ENCODE measurements at places on chromosomes 1 and 21. TPM values are rescaled to one million over a fixed set of nuclear protein-coding genes. Genes with fewer than 3 reads are reported as not detected.

Gene INSRR
- not detected for total RNA-seq

Gene NTRK1
- 1.2 TPM for total RNA-seq

Gene NUP210L
- total RNA-seq, result 2.1 TPM

Gene NEXN
- total RNA-seq, result 26.4 TPM

Gene NCMAP
- 10.7 TPM for total RNA-seq

DNA sequence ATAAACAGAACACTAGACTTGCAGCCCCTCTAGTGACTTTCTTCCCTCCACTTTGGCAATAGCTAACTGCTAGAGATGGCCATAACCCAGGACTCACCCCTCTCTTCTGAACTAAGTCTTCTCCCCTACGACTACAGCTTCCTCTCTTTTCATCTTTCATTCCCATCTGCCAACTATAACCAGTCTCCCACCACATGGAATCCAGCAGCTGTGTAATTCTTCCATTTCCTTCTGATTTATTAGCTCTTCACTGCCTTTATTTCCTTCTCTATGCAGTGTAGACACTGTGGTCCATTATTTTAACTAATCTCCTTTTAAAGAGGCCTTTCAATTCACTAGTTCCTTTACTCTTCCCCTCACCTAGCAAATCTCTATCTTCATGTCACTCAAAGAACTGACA is 13.4 kb upstream of the KCNK1 start:
- H3K36me3 ChIP-seq, result no peaks in the 10 kb centered on the region
- no peak for DNase-seq
- H3K27ac ChIP-seq, result no peak overlapping the region
- H3K4me1 ChIP-seq, result no peaks in the 10 kb centered on the region

GRCh38 chr21:45550522-45551210 is 8.4 kb upstream of the SLC19A1 start:
- H3K27ac ChIP-seq, result peak overlapping the region; percentile 82
- DNase-seq, result peak; percentile 67
- H3K27me3 ChIP-seq, result no peaks in the 10 kb centered on the region
- H3K36me3 ChIP-seq, result no peaks in the 10 kb centered on the region
- peaks cover 11% of the 10 kb centered on the region for H3K4me1 ChIP-seq
- peak overlapping the region; percentile 3 for H3K4me3 ChIP-seq

- H3K27me3 ChIP-seq, result no peaks in the 10 kb centered on the region
- no peak for DNase-seq
- H3K27ac ChIP-seq, result no peak overlapping the region
- H3K36me3 ChIP-seq, result no peaks in the 10 kb centered on the region
- H3K4me3 ChIP-seq, result no peak overlapping the region
- no peaks in the 10 kb centered on the region for H3K4me1 ChIP-seq
These were observed 17.7 kb downstream of the NGF start for GRCh38 chr1:115320377-115320776.

GRCh38 chr1:36119456-36119855 is 5.6 kb downstream of the COL8A2 start:
- no peaks in the 10 kb centered on the region for H3K27me3 ChIP-seq
- H3K4me1 ChIP-seq, result peaks cover 12% of the 10 kb centered on the region
- H3K27ac ChIP-seq, result peak overlapping the region; percentile 42

- peaks cover 14% of the 10 kb centered on the region for H3K36me3 ChIP-seq
- H3K27ac ChIP-seq, result no peak overlapping the region
- no peak overlapping the region for H3K4me3 ChIP-seq
- no peak for DNase-seq
These were observed 42.7 kb downstream of the SEC16B start for GRCh38 chr1:177927021-177927596.

- no peak for DNase-seq
- H3K36me3 ChIP-seq, result peaks cover 21% of the 10 kb centered on the region
- no peaks in the 10 kb centered on the region for H3K27me3 ChIP-seq
- H3K27ac ChIP-seq, result no peak overlapping the region
- H3K4me3 ChIP-seq, result no peak overlapping the region
- peaks cover 20% of the 10 kb centered on the region for H3K4me1 ChIP-seq
These were observed 16.4 kb upstream of the RASSF5 start for GRCh38 chr1:206490771-206491405.

GRCh38 chr21:42276526-42277154 is 38.6 kb downstream of the TFF3 start:
- no peak for DNase-seq
- H3K27ac ChIP-seq, result no peak overlapping the region
- no peaks in the 10 kb centered on the region for H3K4me1 ChIP-seq
- peaks cover 17% of the 10 kb centered on the region for H3K36me3 ChIP-seq
- H3K27me3 ChIP-seq, result no peaks in the 10 kb centered on the region
- H3K4me3 ChIP-seq, result no peak overlapping the region

- no peak overlapping the region for H3K27ac ChIP-seq
- no peaks in the 10 kb centered on the region for H3K4me1 ChIP-seq
- no peaks in the 10 kb centered on the region for H3K27me3 ChIP-seq
- no peak overlapping the region for H3K4me3 ChIP-seq
- no peaks in the 10 kb centered on the region for H3K36me3 ChIP-seq
These were observed 322.2 kb downstream of the LMX1A start for GRCh38 chr1:165034136-165034809.

- H3K4me1 ChIP-seq, result no peaks in the 10 kb centered on the region
- no peak overlapping the region for H3K4me3 ChIP-seq
- no peak overlapping the region for H3K27ac ChIP-seq
- H3K36me3 ChIP-seq, result no peaks in the 10 kb centered on the region
These were observed 21.0 kb downstream of the ANGPTL1 start for GRCh38 chr1:178849918-178850317.

DNA sequence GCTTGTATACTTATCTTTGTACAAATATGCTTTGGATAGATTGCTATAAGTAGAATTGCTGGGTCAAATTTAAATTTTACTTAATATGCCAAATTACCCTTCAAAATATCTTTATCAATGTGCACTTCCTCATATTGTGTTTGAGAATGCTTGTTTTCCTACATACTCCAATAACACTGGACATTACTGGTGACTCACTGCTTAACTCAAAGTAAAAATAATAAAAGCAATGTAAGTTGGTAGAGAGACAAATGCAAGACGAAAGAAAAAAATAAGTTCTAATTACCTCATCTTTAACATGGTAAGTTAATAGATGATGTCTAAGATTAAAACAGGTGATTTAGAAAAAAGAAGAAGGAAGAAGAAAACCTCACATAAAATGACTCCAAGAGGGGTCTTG is 7.9 kb upstream of the SH3GLB1 start:
- no peaks in the 10 kb centered on the region for H3K27me3 ChIP-seq
- H3K36me3 ChIP-seq, result no peaks in the 10 kb centered on the region
- H3K4me3 ChIP-seq, result no peak overlapping the region
- no peak for DNase-seq
- no peaks in the 10 kb centered on the region for H3K4me1 ChIP-seq

DNA sequence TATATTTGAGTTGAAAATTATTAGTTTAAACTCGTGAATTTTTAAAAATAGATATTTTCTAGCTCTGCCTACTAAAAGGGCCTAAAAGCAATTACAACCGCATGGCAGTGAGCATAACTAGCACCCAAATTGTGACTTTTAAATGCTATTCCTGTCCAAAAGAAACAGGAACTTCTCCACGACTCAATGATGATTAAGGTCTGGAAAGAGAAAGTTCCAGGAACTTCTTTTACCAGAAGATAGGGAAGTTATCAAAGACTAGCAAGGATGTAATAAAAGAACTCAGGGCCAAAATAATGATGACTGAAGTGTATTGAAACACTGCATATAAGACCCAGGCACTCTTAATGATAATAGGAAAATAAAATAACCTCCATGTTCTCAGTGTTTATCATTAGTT is 313.0 kb downstream of the PLPP3 start:
- no peak overlapping the region for H3K4me3 ChIP-seq
- H3K27me3 ChIP-seq, result no peaks in the 10 kb centered on the region
- DNase-seq, result no peak
- H3K36me3 ChIP-seq, result no peaks in the 10 kb centered on the region

DNA sequence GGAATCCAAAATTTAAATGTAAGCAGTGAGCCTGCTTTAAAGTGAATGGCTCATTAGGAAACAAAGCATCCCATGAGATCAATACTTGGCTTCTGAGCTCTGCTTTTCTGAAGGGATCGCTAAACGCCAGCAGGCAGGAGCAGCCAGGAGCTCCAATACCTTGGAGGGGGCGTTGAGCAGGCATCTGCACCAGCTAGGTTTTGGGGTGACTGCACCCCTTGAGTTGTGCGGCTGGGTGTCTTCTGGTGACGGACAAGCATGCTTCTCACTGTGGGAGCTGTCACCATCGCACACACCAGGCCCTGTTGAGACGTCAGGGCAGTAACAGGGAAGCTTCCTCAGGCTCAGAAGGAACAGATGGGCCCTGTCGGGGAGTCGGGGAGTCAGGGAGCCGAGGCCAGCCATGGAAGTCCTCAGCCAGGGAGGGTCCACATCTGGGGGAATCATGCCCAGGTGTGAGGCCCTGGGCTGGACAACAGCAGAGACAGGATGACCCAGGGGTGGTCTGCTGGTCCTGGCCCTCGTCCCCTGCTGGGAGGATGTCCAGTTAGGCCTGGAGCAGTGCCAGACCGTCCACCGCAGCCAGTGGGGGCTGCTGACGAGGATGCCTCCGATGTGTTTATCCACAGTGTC is 57.9 kb upstream of the ADARB1 start:
- no peak overlapping the region for H3K27ac ChIP-seq
- peaks cover 16% of the 10 kb centered on the region for H3K27me3 ChIP-seq

GRCh38 chr21:27365394-27365793 is 398.5 kb upstream of the ADAMTS5 start:
- DNase-seq, result no peak
- no peaks in the 10 kb centered on the region for H3K4me1 ChIP-seq
- no peaks in the 10 kb centered on the region for H3K36me3 ChIP-seq
- H3K4me3 ChIP-seq, result no peak overlapping the region
- H3K27me3 ChIP-seq, result no peaks in the 10 kb centered on the region

- H3K27me3 ChIP-seq, result no peaks in the 10 kb centered on the region
- H3K36me3 ChIP-seq, result no peaks in the 10 kb centered on the region
- DNase-seq, result no peak
- H3K4me3 ChIP-seq, result peak overlapping the region; percentile 79
- H3K27ac ChIP-seq, result peak overlapping the region; percentile 92
These were observed 687 bp downstream of the TGFBR3 start for GRCh38 chr1:91885213-91885715.

DNA sequence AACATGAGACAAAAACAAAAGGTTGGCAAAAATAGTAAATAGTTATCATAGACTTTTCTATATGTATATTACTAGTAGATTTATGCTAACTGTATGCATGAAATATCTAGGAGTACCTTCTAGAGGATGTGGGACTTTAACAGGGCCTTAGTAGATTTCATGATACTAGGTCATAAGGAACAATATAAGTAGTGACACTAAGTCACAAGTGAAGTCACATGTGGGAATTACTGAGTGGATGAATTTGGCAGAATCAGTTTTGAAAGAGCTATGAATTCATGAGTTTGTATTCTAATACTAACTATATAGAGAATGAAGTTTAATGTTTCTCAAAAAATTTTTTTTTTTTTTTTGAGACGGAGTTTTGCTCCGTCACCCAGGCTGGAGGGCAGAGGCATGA is 53.1 kb upstream of the GPR25 start:
- no peak overlapping the region for H3K27ac ChIP-seq
- no peaks in the 10 kb centered on the region for H3K27me3 ChIP-seq
- no peaks in the 10 kb centered on the region for H3K4me1 ChIP-seq
- DNase-seq, result no peak
- no peak overlapping the region for H3K4me3 ChIP-seq

DNA sequence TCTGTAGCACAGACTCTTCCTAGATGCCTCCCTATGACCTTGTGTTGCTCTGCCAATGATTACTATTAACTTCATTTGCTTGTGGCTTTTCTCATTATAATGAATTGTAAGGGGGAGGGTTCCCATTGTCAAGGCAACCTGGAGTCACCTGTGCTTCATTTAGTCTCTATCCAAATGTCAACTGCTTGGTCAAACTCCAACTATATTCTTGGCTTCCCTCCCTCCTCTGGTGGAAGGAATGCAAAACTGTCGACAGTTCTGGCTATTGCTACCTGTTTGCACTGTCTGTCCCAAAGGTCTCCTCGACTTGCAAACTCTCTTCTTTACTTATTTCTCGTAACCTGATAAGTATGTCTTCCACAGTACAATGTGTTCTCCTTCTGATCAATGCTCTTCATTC is 100.3 kb downstream of the CACNA1E start:
- no peak for DNase-seq
- H3K27ac ChIP-seq, result no peak overlapping the region
- no peaks in the 10 kb centered on the region for H3K4me1 ChIP-seq
- no peak overlapping the region for H3K4me3 ChIP-seq
- no peaks in the 10 kb centered on the region for H3K27me3 ChIP-seq
- H3K36me3 ChIP-seq, result no peaks in the 10 kb centered on the region

GRCh38 chr1:15807121-15807520 is 328 bp downstream of the UQCRHL start:
- H3K4me1 ChIP-seq, result no peaks in the 10 kb centered on the region
- no peaks in the 10 kb centered on the region for H3K36me3 ChIP-seq
- no peaks in the 10 kb centered on the region for H3K27me3 ChIP-seq
- no peak overlapping the region for H3K4me3 ChIP-seq
- no peak for DNase-seq
- no peak overlapping the region for H3K27ac ChIP-seq

DNA sequence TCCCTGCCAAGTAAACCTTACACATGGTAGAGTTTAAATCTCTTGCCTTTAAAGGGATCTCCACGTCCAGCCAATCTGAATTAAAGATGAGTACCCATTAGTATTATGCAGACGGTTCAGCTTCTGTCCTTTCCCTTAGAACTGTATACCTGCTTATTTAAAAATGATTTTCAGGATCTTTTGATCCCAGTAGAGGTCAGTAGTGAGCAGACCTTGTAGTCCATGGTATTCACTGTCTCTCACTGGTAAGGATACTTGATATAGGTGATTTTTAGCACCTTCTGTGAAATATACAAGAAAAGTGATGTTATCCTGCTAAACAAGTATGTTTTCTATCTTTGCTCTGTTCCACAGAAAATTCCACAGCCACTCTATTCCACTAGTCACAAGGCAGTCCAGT is 1211.6 kb upstream of the ADGRL4 start:
- no peaks in the 10 kb centered on the region for H3K4me1 ChIP-seq
- H3K36me3 ChIP-seq, result no peaks in the 10 kb centered on the region
- H3K4me3 ChIP-seq, result no peak overlapping the region
- no peak for DNase-seq

DNA sequence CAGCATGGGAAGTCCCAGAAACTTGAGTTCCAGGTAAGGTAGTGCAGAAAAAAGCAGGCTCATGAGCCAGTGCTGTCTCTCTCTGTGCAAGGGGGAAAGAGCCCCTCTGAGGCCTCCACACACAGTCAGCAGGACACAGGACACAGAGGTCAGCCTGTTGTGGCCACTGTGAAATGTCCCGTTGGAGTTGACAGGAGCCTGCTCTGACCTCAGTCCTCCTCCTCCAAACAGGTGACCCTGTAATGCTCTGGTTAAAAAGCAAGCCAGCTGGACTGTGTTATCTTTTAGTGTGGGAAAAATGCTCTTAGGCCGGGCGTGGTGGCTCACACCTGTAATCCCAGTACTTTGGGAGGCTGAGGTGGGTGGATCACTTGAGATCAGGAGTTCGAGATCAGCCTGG is 24.2 kb upstream of the GPR157 start:
- DNase-seq, result no peak
- no peak overlapping the region for H3K4me3 ChIP-seq
- H3K27me3 ChIP-seq, result no peaks in the 10 kb centered on the region

- H3K36me3 ChIP-seq, result peaks cover 6% of the 10 kb centered on the region
- DNase-seq, result no peak
- H3K27me3 ChIP-seq, result no peaks in the 10 kb centered on the region
- H3K4me3 ChIP-seq, result no peak overlapping the region
These were observed 7.2 kb downstream of the CBR1 start for GRCh38 chr21:36076878-36077655.

GRCh38 chr1:35475856-35476674 is 81.1 kb downstream of the KIAA0319L start:
- H3K27me3 ChIP-seq, result no peaks in the 10 kb centered on the region
- peaks cover 6% of the 10 kb centered on the region for H3K4me1 ChIP-seq
- H3K4me3 ChIP-seq, result no peak overlapping the region
- no peak overlapping the region for H3K27ac ChIP-seq
- peaks cover 59% of the 10 kb centered on the region for H3K36me3 ChIP-seq

Data from upper lobe of right lung (tissue), 1 donor.